ENCODE measurements at places on chromosomes 1 and 21. TPM values are rescaled to one million over a fixed set of nuclear protein-coding genes. Genes with fewer than 3 reads are reported as not detected.

The CRNN gene
- not detected for total RNA-seq

The LUZP1 gene
- total RNA-seq = 30.4 TPM

- no peak for DNase-seq
Measured at GRCh38 chr21:38721055-38721454, 84.7 kb upstream of the ETS2 start.

GRCh38 chr1:193537266-193538002 is 351.0 kb upstream of the B3GALT2 start:
- DNase-seq = no peak

- DNase-seq = no peak
Measured at GRCh38 chr1:49363628-49364027, 586.9 kb upstream of the BEND5 start.

- no peak for DNase-seq
Measured at GRCh38 chr1:198671136-198671535, 32.3 kb downstream of the PTPRC start.

Data from Right ventricle myocardium inferior (tissue), 1 donor.